Aorta (tissue), 5 donors: ENCODE measurements at places on chromosomes 13 and 19. TPM values are rescaled to one million over a fixed set of nuclear protein-coding genes. Genes with fewer than 3 reads are reported as not detected.

DNA sequence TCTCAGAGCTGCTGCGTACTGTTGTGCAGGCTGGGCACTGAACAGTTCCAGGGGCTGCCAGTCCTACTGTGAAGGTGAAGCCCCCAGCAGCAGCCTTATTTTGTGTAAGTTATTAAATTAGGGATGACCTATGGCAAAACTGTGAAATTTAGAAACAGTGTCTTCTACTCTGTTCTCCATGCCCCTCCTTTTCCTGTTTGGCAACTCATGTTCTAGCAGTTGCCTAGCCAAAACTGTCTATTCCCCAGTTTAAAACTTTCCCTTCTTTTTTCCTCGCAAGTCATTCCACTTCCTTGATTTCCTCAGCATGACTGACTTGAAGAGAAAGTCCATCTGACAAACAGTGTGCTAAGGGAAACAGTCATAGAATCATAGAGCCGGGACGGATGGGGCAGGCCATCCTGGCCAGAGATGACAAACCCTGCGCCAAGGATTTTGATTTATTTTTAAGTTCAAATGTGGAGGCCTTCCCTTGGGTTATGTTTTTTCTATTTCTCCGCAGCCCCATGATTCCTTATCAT lies 78.1 kb upstream of the OLFM4 start:
- DNase-seq = no peak

GRCh38 chr19:51418707-51419106 lies 1.3 kb upstream of the SIGLEC10 start:
- DNase-seq = peak; percentile 14

DNA sequence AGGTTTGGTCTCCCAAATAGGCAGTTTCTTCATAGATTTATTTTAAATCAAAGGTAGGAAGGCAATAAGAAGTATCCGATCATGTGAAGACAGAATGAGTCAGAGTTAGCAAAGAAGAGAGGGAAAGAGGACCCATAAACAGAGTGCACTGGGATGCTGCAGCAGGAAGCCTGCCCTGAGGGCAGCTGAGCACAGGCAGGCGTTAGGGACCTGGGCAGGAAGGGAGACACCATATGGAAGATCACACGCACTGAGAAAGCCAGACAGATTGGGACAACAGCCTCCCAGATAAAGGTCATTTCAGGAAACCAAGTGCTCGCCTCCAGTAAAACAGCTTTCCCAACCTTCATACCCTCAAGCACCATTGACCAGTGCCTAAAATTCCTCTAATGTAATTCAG lies 598.0 kb downstream of the EFNB2 start:
- DNase-seq = no peak

DNA sequence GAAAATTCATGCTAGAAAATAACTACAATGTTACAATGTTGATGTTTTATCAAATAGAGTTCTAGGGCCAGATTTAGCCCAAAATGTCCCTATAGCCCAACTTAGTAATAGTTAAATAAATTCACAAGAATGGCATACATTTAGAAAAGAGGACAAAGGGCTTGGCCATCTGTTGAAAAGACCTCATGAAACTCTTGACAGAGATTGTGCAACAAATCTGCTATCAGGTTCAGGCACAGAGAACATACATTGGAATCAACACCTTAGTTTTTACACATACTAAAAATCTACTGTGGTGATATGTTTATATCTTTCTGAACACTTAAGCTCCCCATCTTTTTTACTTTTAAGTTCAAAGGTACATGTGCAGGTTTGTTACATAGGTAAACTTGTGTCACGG lies 298.3 kb upstream of the DACH1 start:
- no peak for DNase-seq

OR4F17 gene
- total RNA-seq = not detected
